ENCODE measurements at places on chromosomes 12 and 14. TPM values are rescaled to one million over a fixed set of nuclear protein-coding genes. Genes with fewer than 3 reads are reported as not detected.

Gene MIPOL1
- total RNA-seq: 11.9 TPM

Gene MYF5
- not detected for total RNA-seq

Gene PRIMA1
- total RNA-seq: not detected

Gene HOXC4
- 2.3 TPM for total RNA-seq

Gene CYP46A1
- total RNA-seq: not detected

Gene FOXG1
- not detected for total RNA-seq

Gene MMP19
- total RNA-seq: 3.9 TPM

Gene IL26
- not detected for total RNA-seq

Gene CMKLR1
- 0.23 TPM for total RNA-seq

Gene WSB2
- total RNA-seq: 89.7 TPM

Gene ALKBH1
- total RNA-seq: 10.0 TPM

Gene SMAGP
- 25.6 TPM for total RNA-seq

Gene GLT1D1
- total RNA-seq: 0.08 TPM

Gene B4GALNT3
- total RNA-seq: 2.3 TPM

Gene MUCL1
- not detected for total RNA-seq

Gene RAB35
- total RNA-seq: 29.4 TPM

Gene GLS2
- not detected for total RNA-seq

Gene KRT75
- not detected for total RNA-seq

Gene GDF11
- total RNA-seq: 13.4 TPM

Measured in A375 (cell line).